HFFc6 (cell line): ENCODE measurements at places on chromosomes 16 and 17. TPM values are rescaled to one million over a fixed set of nuclear protein-coding genes. Genes with fewer than 3 reads are reported as not detected.

WIPF2 gene
- total RNA-seq, result 29.1 TPM in 2 replicates

HOXB3 gene
- not detected in 3 replicates for total RNA-seq

GLP2R gene
- not detected in 3 replicates for total RNA-seq

- H3K27me3 ChIP-seq, result peaks cover 4% of the 10 kb centered on the region
- no peak overlapping the region for H3K27ac ChIP-seq
- no peak overlapping the region for H3K4me3 ChIP-seq
- DNase-seq, result no peak
- H3K36me3 ChIP-seq, result peaks cover 36% of the 10 kb centered on the region
Observed at GRCh38 chr16:1640261-1640941, 28.2 kb downstream of the CRAMP1 start.

GRCh38 chr16:56262551-56263245 is 71.4 kb downstream of the GNAO1 start:
- no peaks in the 10 kb centered on the region; the same call in 1 of the 2 replicates for H3K4me1 ChIP-seq
- H3K36me3 ChIP-seq, result no peaks in the 10 kb centered on the region
- peaks cover 27% of the 10 kb centered on the region for H3K27me3 ChIP-seq
- DNase-seq, result no peak

DNA sequence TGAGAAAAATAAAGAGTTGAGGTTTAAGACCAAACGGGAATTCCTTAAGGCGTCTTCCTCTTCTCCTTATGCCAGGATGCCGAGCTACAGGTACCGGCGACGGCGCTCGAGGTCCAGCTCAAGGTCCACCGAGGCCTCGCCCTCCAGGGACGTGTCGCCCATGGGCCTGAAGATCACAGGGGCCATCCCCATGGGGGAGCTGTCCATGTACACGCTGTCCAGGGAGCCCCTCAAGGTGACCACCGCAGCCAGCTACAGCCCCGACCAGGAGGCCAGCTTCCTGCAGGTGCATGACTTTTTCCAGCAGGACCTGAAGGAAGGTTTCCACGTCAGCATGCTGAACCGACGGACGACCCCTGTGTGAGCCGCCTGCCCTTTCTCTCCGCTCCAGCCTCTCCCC is 13.7 kb upstream of the CACNG1 start:
- no peak overlapping the region for H3K27ac ChIP-seq
- no peak for DNase-seq
- H3K27me3 ChIP-seq, result peaks cover 31% of the 10 kb centered on the region
- no peak overlapping the region for H3K4me3 ChIP-seq
- H3K36me3 ChIP-seq, result no peaks in the 10 kb centered on the region
- no peaks in the 10 kb centered on the region for H3K4me1 ChIP-seq

DNA sequence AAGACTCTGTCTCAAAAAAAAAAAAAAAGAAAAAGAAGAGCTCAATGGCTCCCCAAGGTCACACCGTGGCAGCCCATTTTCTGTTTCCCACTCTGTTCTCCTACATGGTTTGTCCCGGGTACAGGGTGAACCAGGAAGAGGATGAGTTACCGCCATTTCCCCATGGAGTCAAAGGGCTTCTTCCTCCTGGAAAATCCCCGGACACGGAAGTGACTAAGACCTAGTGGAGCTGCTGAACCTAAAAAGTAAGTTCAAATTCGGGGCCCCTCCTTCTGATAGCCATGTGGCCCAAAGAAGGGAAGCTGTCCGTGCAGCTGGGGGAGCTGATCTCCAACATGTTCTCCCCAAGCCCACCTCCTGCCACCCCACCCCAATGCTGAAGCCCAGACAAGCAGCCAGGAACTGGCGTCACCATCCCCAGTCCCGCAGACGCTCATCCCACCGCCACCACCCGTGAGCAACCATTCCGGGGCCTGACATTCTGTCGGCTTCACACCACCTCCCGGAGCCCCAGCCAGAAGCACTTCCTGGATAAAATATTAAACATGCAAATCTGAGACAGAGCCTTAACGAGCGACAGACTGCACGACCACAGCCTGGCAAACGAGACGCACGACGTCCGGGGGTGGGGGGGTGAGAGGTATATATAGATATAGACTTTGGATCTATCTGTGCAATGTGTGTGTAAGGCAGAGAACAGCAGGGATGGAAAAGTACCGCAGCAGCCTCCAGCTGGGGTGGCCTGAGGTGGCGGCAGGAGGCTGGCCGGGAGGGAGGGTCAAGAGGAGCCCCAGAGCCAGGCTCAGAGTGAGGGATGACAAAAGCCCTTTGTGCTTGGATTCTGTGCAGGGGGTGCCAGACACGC is 17.6 kb downstream of the EPOP start:
- no peak overlapping the region for H3K27ac ChIP-seq
- 0 out of 2 replicates have a peak, but pooled peaks cover 5% of the 10 kb centered on the region for H3K4me1 ChIP-seq
- peaks cover 49% of the 10 kb centered on the region for H3K27me3 ChIP-seq

DNA sequence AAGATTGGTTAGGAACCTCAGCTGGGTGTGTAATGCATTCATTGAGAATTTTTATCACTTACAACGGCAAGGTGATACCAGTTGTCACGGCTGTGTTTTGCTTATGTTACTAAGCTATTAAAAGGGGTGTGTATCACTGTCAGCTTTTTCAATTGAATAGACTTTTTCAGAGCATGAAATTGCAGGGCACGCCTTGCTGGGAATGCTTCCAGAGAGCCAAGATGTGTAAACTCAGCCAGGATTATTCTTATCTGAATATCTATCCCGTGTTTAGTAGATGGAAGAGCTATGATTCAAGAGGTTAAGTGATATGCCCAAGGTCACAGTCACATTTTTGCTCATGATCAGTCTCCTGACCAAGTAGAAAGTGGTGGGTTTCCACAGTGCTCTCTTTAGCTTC is 6.6 kb upstream of the TEKT3 start:
- DNase-seq, result peak; percentile 52
- H3K36me3 ChIP-seq, result no peaks in the 10 kb centered on the region
- peaks cover 3% of the 10 kb centered on the region for H3K27me3 ChIP-seq
- peaks cover 40% of the 10 kb centered on the region for H3K4me1 ChIP-seq
- H3K27ac ChIP-seq, result no peak overlapping the region
- H3K4me3 ChIP-seq, result no peak overlapping the region

- H3K36me3 ChIP-seq, result no peaks in the 10 kb centered on the region; the same call in 1 of the 2 replicates
- no peaks in the 10 kb centered on the region for H3K27me3 ChIP-seq
- no peaks in the 10 kb centered on the region for H3K4me1 ChIP-seq
- no peak overlapping the region for H3K27ac ChIP-seq
- H3K4me3 ChIP-seq, result no peak overlapping the region
Observed at GRCh38 chr16:62638324-62638911, 602.2 kb upstream of the CDH8 start.

DNA sequence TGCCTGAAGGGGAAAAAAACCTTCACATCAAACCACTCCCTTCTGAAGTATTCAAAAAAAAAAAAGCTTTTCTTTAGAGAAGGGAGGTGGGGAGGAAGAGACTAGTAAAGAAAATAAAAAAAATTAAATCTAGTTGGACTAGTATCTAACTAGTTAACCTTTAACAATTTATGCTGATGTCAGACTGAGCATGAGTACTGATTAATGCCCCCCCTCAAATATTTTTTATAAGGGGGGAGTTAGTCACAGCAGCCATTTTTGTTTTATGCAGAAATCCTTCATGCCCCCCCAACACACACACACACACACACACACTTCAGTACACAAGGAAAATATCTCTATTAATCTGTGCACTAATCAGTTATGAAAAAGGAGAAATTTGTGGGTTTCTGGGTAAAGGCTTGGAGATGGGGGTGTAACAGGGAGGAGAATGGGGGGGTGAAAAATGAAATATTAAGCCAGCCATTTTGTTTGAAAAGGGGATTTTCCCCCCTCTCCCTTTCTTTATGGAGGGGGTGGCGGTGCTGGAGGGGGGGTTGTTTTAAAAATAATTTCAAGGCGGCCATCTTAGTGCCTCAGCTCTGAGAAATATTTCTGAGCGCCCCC is 4.7 kb upstream of the CHD3 start:
- H3K4me1 ChIP-seq, result peaks cover 5% of the 10 kb centered on the region
- no peak overlapping the region; the same call in 1 of the 2 replicates for H3K4me3 ChIP-seq
- no peaks in the 10 kb centered on the region for H3K36me3 ChIP-seq
- no peak for DNase-seq

- peak overlapping the region; percentile 42; the same call in 1 of the 2 replicates for H3K4me3 ChIP-seq
- H3K27me3 ChIP-seq, result peaks cover 11% of the 10 kb centered on the region
- peaks cover 18% of the 10 kb centered on the region for H3K36me3 ChIP-seq
- H3K4me1 ChIP-seq, result peaks cover 21% of the 10 kb centered on the region
- DNase-seq, result peak; percentile 89
- peak overlapping the region; percentile 82 for H3K27ac ChIP-seq
Observed at GRCh38 chr16:81711657-81712319, 67.3 kb upstream of the PLCG2 start.
